ENCODE measurements at places on chromosomes 13 and 19. TPM values are rescaled to one million over a fixed set of nuclear protein-coding genes. Genes with fewer than 3 reads are reported as not detected.
A peak's percentile ranks its signal among the peaks of the same experiment; 100 is the strongest.

The STOML3 gene
- polyA plus RNA-seq = not detected

The RASA3 gene
- polyA plus RNA-seq = 4.2 TPM

The CGB2 gene
- not detected for polyA plus RNA-seq

- no peak for DNase-seq
These were observed 21.9 kb upstream of the SLC35E1 start for GRCh38 chr19:16594131-16594586.

- no peak for DNase-seq
These were observed 32.1 kb downstream of the SLC25A30 start for GRCh38 chr13:45385907-45386553.

- no peak for DNase-seq
These were observed 8.0 kb downstream of the RXFP2 start for GRCh38 chr13:31747291-31747690.

DNA sequence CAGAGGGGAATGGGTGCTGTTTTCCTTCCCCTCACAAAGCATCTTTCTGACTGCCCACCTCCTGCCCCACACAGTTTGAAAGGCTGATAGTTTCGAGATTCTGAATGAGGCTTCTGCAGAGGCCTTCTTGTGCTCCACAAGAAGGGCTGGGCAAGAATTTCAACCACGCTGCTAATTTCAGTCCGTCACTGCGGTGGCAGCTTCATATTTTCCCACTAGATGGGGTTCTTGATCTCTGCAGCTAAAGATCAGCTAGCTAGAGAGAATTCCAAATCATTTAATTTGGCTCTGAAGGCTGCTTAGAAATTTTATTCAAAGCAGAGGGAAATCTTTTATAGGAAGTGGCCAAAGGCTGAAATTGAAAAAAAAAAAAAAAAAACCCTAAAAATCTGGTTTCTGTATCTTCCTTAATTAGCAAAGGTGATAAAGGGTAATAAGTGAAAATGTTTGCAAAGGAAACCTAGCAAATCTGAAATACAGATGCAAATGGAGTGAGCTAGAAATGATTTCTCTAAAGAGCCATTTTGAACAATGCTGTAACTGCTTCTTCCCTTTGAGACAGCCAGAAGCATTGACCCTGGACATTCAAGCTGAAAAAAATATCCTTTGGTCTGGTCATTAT lies 38.0 kb upstream of the C13orf42 start:
- peak; percentile 69 for DNase-seq

DNA sequence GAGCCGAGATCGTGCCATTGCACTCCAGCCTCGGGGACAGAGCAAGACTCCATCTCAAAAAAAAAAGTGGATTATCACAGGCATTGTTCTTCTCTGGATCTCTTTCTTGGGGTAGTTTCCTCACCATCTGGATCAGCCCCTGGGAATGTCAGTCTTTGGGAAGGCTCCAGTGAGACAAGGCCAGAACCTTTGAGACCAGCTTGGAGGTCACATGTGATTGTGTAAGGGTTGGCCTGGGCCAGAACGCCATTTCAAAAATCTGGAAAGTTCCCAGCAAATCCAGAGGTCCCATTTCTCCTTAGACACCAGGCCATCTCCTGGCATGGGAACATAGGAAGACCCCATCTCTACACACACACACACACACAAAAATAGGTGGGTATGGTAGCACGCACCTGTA lies 14.2 kb upstream of the ANGPTL8 start:
- no peak for DNase-seq

GRCh38 chr19:46428239-46429135 lies at the start of gene PNMA8C:
TSS of gene PNMA8C (minus strand) at chr19:46428936. CDS start at chr19:46428359, 577 bp downstream.
- peak; percentile 88 for DNase-seq

Data from kidney (tissue), 22 donors.